Fibroblast of skin of left quadriceps (primary cell): ENCODE measurements at places on chromosomes 5 and 9.
A peak's percentile ranks its signal among the peaks of the same experiment; 100 is the strongest.

DNA sequence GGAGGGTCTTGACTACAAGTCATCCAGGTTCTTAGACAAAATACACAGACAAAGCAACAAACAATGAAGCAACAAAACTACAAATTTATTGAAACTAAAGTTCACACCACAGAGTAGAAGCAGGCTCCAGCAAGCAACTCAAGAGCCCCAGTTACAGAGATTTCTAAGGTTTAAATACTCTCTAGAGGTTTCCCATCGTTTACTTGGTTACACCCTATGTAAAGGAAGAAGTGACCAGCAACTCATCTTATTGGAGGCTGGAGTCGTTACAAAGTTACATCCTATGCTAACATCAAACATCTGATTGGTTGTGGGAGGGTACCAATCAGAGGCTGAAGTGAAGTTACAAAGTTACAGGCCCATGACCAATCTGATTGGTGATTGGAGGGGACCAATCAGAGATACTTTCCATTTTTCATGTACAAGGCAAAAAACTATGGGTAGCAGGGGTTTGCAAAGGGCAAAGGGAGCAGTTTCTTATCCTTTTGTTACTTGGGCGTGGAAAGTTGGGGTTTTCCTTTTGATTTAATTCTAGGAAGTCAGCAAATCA lies 2292.6 kb upstream of the C9orf72 start:
- no peak for DNase-seq

DNA sequence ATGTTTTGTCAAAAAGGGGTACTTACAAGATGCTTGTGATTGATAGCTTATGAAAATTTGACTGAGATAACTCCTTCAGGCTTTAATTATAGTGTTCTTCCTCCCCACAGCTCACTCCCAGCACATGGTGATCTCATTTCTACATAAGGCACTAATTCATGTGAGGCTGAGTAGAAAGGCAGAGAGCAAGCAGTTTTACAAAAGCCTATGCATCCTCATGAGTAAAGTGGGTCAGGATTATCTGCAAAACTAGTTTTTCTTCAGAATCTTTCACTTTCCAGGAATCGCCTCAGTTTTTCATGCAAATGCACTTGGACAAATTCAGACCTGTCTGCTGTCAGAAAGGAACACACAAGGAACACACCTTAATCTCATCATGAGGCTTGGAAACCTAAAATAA lies 92.1 kb upstream of the FBN2 start:
- no peak for DNase-seq

DNA sequence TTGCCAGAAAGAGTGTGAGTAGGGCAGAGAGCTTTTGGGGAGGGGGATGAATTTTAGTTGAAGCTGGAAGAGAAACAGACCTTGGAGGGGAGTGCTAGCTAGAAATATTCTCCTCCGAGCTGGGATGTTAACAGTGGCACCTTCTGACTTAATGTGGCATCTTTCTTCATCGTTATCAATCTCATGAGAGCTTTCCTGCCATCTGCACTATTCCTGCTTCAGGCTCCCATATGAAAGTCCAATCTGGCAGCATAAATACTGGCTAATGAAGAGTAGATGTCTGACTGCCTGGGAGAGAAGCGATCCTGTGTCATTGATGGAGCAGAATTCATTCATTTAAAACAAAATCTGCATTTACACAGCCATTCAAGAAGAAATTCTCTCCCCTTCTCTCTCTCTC lies 284.5 kb downstream of the TMEM38B start:
- no peak for DNase-seq

- DNase-seq: peak; percentile 31
Observed at GRCh38 chr5:36739751-36740221, 133.4 kb downstream of the SLC1A3 start.

GRCh38 chr5:45336464-45336863 lies 359.7 kb downstream of the HCN1 start:
- DNase-seq: no peak

DNA sequence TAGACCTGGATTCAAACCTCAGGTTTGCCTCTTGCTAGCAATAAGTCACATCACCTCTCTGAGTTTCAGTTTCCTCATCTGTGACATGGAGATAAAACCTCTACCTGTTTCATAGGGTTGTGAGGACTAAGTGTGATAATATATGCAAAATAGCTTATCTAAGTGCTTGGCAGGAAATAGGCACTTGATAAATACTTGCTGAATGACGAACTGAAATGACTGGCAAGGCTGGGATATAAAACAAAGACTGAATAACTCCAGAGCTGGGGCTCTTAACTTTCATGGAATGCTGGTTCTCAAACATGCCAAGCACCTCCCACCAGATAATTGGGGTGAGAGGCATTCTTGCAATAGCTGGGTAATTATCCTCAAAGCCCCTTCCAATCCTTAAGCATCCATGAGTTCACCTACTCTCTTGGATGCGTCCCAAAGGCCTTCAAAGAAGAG lies 87.6 kb downstream of the ADRB2 start:
- peak; percentile 86 for DNase-seq

GRCh38 chr5:144237851-144238250 lies 67.2 kb downstream of the KCTD16 start:
- DNase-seq: no peak

GRCh38 chr9:89661956-89662717 lies 57.3 kb downstream of the GADD45G start:
- peak; percentile 95 for DNase-seq

DNA sequence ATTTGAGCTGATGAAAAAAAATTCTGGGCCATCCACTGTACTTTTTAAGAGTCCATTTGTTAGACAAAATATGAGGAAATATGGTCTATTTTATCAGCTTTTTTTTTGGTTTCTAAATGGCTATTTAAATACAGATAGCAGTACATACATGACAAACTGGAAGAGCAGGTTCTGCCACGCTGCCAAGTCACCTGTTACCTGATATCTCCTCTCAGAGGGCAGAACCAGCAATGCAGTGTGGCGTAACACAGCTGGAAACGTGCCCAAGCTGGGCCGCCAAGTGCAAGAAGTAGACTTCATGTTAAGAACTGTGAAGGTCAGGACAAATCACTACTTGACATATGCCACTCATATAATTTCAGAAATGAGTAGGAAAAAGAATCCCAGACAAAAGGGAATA lies 8.1 kb downstream of the MCIDAS start:
- DNase-seq: no peak
